ENCODE measurements at places on chromosomes 1 and 21.
A peak's percentile ranks its signal among the peaks of the same experiment; 100 is the strongest.

DNA sequence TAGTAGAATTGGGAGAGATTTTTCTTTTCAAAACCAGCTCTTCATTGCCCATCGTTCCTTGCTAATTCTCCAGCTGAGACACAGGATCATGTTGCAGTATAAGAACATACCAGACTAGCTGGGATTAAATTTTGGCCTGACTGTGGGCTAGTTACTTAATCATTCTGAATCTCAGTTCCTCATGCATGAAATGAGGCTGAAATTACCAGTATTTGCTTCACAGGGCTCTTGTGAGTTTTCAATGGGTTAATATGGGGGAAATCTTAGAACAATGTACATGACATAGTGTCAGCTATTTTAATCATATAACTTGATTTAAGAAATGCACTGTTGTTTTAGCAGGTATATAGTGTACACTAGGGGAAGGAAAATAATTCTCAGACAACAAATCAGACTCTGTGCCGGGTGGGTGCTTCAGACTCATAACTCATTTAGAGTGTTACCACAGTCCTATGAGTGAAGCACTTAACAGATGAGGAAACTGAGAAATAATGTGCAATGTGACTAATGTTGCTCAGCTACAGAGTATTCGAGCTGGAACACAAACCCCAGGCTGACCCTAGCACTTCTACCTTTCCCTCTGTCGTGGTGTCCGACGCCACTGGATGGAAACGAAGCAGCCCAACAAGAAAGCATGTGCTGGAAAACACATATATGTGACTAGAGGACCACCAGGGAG is 137.6 kb upstream of the SGIP1 start:
- no peak for DNase-seq

GRCh38 chr1:212234431-212235395 is 50.5 kb upstream of the PPP2R5A start:
- peak; percentile 91 for DNase-seq

DNA sequence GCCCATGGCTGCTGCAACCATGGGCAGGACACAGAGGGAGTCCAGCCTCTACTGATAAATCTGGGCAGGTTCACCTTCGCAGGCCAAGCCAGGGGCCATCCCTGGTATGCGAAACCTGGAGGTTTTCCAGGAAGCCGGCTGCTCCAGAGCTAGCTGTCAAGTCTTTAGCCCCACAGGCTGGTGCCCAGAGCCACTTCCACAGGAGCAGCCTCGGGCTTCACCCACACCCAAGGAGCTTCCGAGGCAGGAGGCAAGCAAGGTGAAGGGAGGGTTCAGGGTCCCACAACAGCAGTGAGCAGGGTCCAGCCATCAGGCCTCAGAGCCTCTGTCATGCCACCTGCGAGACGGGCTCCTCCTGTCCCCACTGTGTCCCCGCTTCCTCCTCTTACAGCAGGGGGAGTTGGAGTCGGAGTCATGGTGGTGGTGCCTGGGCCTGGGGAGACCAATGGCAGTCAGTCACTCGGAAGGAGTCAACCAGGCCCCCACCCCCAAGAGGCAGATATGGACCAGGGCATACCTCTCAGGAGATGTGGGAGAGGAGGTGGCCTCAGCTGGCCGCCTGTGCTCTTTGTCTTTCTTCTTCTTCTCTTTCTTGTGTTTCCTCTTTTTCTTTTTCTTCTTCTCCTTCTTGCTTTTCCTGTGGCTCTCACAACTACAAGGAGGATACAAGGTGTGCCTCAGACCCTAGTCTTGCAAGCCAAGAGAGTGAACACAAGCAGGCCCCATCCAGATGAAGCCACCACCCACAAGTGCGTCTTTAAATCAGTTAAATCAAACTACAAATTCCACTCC is 2.1 kb downstream of the C1orf35 start:
- DNase-seq: peak; percentile 38

GRCh38 chr1:233554037-233554436 is 59.9 kb upstream of the KCNK1 start:
- peak; percentile 47 for DNase-seq

DNA sequence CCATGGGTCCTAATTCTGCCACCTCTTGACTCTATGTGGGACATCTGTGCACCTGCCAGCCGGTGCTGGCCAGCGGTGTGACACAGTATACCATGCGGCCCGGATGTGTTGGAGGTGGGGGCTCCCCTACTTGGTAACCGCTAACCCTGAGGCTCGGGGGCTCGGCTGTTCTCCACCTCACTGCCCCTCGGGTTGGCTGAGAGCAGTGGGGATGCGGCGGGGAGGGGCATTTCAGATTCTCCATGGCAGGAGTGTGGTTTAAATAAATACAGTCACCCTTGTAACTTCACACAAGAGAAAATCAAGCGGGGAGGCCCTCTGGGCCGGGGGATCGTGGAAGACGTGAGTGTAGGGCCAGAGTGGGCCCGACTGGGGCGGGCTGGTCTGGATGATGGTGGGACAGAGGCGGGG is 11.0 kb downstream of the KRTAP10-1 start:
- DNase-seq: no peak

DNA sequence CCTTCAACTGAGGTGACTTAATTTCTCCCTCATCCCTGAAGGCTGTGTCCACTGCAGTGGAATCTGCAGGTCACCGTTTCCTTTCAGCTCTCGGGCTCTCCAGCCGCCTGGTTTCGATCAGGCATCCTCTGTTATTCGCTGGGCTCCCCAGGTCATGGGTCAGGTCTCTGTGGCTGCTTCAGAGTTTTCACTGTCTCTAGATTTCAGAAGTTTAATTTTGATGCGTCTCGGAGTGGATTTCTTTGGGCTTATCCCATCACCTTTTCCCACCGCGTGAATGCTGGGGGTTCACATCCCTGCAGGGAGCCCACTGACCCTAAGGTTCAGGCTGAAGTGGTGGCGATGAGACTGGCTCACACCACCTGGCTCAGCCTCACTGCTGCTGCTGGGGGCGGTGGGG is 3.3 kb downstream of the ACTRT2 start:
- no peak for DNase-seq

DNA sequence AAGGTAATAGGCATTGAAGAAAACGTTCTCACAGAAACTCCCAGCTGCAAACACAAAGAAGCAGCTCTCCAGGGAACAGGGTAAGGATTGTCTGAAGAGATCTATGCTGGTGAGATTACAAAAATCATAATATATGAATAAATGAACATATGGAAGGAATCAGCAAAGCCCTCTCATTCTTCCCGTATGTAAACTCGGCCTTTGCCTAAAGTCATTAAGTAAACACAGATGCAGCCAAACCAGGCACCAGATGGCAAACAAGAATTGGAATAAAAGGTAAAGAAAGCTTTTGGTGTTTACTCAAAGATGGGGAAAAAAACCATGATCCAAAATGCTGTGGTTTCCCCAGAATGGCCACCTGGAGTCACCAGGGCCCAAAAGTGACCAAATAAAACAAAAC is 76.6 kb upstream of the HOOK1 start:
- peak; percentile 71 for DNase-seq

- DNase-seq: no peak
Measured at GRCh38 chr1:26913754-26914619, at the start of gene NR0B2. NR0B2 (minus strand) TSS chr1:26913975; CDS start chr1:26913940, 35 bp downstream.

DNA sequence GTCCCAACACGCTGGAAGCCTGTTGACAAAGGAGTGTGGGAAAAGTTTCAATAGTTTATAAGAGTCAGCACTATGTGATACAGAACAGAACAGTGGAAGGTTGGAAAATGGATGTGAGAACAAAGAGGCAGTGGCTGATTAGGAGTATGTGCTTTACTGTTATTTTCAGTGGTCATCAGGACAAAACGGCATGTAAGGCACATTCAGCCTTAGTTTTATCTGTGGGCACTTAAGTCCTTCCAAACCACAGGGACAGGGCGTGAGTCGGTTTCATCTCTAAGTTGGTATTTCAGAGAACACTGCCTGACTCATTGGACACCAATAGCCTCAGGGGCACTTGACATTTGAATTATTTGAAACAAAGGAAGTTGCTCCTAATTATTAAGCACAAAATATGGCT is 306.9 kb downstream of the ASTN1 start:
- DNase-seq: peak; percentile 21

DNA sequence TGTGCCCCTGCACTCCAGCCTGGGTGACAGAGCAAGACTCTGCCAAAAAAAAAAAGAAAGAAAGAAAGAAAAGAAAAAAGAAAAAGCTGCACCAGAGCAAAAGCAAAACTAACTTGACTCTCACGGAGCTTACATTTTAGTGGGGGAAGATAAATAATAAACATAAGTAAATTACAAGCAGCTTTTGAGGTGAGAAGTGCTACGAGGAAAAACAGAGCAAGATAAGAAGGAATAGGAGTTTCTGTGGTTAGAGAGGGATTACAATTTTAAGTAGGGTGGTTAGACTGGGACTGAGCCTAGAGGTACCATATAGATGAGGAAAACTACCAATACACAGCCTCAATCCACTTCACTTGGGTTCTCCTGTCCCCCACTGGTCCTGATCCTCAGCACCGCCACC is 43.9 kb downstream of the TGFBR3 start:
- DNase-seq: no peak

DNA sequence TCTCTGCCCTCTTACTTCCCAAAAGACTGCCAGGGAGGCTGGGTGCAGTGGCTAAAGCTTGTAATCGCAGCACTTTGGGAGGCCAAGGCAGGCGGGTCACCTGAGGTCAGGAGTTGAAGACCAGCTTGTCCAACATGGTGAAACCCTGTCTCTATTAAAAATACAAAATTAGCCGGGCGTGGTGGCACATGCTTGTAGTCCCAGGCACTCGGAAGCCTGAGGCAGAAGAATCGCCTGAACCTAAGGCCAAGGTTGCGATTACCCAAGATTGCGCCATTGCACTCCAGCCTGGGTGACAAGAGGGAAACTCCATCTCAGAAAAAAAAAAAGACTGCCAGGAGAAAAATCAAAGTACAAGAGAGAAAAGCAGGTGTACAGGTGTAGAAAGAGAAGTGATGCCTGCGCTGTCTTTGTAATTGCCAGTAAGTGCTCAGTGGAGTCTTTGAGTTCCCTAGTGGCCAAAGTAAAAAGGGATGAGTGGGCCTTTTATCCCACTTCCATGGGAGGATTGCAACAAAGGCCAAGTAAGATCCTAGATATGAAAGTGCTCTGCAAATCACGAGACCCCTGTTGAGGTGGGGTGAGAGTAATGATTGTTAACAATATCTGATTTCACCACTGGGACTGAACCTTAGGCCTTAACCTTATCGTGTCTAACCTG is 94.7 kb upstream of the WNT4 start:
- no peak for DNase-seq

DNA sequence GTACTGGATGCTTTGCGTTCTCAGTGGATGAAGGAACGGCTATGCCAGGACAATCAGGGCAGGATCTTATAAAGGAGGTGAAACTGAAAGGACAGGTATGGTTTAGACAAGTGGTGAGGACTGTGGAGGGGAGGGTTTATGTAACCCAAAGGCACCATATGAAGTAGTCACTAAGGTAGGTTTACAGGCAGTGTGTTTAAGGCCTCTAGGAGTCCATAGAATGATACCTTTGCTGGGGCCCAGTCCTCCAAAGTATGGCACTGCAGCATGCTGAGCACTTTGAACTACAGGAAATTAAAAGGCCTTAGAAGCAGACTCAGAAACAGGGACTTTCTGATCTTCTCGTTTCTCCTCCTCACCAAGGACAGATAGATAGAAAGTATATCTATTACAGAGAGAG is 304.7 kb upstream of the USP25 start:
- DNase-seq: no peak

GRCh38 chr1:103561643-103562395 is 9.6 kb upstream of the AMY2B start:
- no peak for DNase-seq

- DNase-seq: peak; percentile 44
Measured at GRCh38 chr1:82759035-82759434, 958.3 kb downstream of the ADGRL2 start.

GRCh38 chr1:40648200-40648599 is 17.3 kb downstream of the RIMS3 start:
- no peak for DNase-seq

GRCh38 chr1:215118081-215118480 is 35.5 kb downstream of the KCNK2 start:
- DNase-seq: no peak

GRCh38 chr1:6370006-6370405 is 23.6 kb downstream of the ACOT7 start:
- DNase-seq: no peak

DNA sequence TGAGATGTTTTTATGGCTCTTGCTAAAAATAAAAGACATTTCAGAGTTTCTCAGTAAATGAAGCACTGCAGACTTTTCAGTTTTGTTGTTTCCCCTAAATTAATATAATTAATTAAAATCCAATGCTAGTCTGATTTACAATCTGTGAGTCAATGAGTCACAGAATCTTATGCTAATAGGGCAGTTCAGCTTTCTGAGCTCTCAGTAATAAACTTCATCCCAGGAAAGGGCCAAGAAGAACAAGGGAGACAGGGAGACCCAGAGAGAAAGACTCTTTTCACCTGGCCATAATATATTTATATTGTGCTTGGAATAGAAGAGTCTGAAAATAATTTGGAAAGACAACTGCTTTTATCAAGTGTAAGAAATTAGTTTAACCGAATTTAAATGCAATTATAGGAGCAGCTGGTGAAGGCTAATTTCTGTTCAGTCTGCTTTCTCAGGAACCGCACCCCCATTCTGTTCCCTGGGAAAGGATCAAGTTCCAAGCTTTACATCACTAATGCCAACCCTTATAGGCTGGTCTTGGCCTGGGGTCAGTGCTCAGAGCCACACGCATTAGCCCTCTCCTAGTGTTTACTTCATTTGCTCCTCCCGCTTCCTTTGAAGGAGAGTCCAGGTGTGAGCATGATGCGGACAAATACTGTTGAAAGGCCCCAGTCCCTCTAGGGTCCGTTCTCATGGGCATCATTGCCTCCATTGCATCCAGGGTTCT is 145.6 kb downstream of the ZBTB18 start:
- DNase-seq: no peak

GRCh38 chr1:87615491-87615890 is 286.8 kb downstream of the LMO4 start:
- DNase-seq: no peak

GRCh38 chr1:119318466-119319309 is 49.9 kb upstream of the HAO2 start:
- no peak for DNase-seq

DNA sequence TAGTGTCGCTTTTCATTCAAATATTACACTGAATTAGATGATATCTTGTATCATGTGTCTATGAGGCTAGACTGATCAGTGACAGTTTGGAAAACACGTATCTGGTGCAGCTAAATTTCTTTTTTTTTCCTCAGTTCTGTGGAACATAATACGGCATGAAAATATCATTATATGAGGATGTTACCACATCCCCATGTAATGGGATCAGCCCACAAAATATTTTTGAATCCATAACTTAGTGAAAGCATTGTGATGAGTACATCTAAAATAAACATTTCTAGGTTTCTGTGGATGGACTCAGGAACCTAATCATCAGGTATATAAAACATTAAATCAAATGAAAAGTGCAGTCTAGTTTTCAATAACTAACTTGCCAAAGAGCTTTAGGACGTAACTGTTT is 356.3 kb downstream of the USP25 start:
- DNase-seq: peak; percentile 49

DNA sequence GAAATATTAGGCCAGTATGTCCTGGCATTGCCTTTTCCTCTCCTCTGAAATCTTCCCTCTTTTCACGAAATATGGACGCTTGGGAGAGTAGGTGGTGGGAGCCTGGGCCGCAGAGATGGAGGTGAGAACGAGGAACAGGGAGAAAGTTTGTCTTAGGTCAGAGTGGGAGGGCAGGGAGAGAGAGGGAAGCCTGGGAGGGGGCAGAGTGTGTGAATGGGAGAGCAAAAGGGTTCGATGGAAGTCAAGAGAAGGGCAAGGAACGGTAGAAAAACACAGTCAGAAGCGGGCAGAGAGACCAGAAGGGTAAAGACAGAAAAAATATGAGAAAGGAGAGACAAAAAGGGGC is 1.2 kb downstream of the TRABD2B start:
- DNase-seq: no peak

GRCh38 chr1:162625679-162626078 is 6.6 kb upstream of the DDR2 start:
- DNase-seq: no peak

- DNase-seq: no peak
Measured at GRCh38 chr1:167369933-167370332, 148.4 kb downstream of the CD247 start.

Measured in PC-3 (cell line).